ENCODE measurements at places on chromosomes 4 and X.
A peak's percentile ranks its signal among the peaks of the same experiment; 100 is the strongest.

GRCh38 chr4:78481180-78481579 lies 70.4 kb upstream of the ANXA3 start:
- no peak for DNase-seq

DNA sequence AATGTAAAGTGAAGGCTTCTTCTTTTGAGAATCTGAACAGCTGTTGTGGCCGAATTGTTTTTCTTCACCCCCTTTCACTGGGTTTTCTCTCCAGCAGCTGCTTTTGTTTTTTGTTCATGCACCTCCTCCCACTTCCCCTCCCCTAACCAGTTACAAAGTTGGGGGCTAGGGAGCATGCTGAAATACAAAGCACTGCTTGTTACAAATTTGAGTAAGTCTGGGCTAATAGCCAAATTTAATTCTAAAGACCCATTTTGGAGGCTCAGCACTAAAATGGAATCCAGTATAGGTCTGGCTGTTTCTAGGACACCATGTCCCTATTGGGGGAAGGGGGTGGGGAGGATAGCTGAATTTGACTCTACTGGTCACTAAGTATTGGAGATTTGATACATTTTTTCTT lies 89.2 kb upstream of the GPM6B start:
- no peak for DNase-seq

DNA sequence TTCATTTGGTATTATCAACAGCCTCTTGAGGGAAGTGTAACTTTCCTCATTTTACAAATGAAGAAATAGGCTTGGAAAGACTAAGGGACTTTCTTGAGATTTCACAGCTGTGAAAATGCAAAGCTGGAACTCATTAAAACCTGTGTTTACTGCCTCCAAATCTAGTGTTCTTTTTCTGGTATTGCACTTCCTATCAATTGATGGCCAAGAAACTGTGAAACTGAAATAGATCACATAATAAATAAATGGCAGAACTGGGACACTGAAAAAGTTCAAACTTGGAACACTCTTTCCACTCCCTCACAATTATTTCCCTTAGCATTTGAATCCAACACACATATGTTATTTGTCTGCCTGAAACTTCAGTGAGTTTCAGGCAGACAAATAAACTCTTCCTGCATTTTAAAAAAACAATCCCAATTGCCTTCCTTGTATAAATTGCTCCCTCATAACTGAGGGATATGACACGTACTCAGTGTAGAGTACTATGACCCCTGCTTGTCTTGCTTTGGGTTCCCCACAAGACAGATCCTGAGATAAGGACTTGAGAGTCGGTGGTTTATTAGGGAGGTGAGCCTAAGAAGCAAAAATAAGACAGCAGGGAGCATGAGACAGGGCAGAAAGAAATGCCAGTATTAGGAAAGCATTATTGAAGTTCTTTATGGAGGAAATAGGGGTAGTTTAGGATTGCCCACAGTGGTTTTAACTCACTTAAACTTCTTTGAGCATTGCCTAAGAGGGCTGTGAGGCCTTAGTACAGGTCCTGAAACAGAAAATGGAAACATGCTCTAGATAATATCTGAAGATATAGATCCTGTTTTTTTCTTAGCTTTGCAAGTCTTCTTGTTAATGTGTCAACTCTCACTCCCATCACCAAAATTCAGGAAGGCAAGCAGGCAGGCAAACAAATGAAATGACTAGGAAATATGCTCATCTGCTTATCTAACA lies 33.9 kb downstream of the RTL3 start:
- no peak for DNase-seq

- DNase-seq: no peak
These were observed 192.2 kb downstream of the CPEB2 start for GRCh38 chr4:15194520-15194919.

DNA sequence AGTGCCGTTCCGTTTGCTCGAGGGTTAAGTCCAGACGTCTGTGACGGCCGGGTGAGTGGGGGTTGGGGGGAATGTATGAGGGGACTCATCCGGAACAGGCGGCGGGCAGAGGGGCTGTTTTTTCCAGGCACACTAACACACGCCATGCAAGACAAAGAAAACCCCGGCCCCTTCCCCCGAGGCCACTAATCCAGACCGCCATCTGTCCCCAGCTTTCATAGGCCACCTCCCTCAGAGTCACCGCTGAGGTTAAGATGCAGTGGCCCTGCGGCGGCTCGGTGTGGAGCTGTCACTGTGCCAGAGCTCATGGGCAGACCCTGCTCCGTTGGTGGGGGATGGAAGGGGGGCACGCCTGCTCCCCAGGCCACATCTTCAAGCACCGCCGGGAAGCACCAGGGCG lies 34.1 kb downstream of the SORCS2 start:
- no peak for DNase-seq

DNA sequence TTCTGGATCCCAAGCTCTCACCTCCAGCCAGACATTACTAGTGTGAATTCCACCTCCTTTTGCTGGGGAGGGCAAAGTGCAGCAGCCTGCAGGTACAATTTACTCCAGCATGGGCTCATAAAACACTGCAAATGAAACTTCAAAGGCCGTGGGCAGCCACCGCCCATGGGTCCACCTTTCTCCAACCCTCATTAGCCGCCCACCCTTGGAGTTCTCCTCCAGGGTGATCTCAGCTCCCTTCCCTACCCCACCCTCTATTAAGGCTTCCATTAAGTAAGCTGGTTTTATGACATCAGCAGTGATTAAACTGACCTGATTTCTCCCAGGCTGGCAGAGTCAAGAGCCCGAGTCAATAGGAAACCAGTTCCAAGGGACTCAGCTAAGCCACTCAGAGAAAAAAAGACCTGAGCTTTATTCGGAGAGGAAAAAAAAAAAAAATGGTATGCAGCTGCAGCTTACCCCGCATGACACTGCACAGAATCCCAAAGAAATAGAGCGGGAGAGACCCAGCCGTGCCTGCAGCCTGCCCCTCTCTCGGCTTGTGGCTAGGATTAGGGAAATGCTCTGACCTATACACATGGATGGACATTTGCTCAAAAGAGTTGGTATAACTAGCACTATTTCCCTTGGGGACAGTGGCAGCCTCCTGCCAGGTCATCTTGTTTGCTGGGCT lies 319.6 kb downstream of the PTTG2 start:
- peak; percentile 87 for DNase-seq

- DNase-seq: no peak
These were observed 940 bp upstream of the DCTD start for GRCh38 chr4:182918044-182918607.

- DNase-seq: no peak
These were observed 25.8 kb downstream of the FGFRL1 start for GRCh38 chr4:1036976-1037810.

DNA sequence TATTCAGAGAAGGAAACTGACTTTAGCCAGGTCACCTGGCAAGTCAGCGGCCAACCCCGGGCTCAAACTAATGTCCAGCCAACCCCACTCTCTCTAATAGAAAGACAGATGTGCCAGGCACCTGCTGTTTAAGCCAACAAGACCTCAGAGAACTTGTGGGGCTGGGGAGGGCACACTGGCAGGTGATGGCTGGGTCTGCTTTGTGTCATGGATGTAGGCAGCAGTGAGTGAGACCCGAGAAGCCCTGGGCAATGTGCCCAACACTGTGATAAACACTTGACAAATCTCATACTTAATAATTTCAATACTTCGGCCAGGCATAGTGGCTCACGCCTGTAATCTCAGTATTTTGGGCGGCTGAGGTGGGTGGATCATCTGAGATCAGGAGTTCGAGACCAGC lies 9.0 kb upstream of the CD99L2 start:
- no peak for DNase-seq

DNA sequence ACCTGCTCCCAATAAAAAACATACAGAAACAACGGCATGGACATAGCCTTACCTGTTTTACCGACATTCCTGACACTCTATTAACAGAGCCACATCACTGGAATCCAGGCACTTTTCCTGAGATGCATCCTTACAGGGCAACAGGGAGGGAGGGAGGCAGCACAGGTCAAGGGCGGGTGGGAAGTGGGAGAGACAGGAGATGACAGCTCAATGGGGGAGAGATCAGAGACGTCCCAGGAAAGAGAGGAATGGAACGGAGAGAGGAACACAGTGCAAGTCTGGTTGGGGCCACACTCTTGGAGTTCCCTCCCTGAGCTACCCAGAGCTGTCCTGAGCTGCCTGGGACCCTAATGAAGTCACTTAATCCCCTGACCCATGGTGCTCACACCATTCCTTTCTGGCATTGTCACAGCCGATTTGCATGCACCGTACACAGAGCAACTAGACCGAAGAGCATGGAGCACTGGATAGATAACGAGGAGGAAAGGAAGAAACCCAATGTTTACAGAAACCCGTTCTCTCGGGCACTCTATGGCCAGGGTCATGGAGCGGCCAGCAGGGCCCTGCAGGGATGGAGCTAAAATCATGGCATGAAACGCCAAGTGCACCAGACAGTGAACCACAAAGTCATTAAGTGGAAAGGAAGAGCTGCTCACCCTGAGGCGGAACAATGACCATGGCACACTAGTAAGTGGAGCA lies 93.1 kb downstream of the NSUN7 start:
- no peak for DNase-seq

DNA sequence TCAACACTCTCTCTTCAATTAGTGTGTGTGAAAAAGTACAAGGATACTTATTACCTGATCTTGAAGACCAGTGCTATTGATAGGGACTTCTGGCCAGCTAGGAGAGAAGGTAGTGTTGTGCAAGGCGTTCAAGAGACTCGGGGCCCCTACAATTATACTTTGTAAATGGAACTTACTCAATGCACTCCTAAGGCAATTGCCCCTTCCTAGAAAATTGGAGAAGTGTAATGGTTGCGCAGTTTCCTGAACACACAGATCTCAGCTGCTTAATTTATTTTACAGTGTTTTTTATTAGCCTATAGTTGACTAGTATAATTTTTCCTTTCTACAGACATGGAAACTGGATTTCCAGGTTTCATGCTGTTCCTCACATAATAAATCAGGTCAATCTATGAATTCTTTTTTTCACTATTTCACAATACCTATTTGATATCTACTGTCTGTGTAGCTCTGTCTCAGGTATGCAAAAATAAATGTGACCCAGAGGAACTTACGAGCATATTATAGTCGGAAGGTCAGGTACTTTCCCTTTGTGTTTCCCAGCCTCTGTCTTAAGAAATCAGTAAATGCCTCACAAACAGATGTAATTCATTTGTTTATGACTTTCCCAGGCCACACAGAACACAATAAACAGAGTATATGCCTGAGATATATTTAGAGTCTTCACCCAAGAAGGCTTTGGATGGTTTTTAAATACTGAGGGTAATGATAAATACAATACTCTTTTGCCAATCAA lies 89.1 kb upstream of the TET2 start:
- no peak for DNase-seq

DNA sequence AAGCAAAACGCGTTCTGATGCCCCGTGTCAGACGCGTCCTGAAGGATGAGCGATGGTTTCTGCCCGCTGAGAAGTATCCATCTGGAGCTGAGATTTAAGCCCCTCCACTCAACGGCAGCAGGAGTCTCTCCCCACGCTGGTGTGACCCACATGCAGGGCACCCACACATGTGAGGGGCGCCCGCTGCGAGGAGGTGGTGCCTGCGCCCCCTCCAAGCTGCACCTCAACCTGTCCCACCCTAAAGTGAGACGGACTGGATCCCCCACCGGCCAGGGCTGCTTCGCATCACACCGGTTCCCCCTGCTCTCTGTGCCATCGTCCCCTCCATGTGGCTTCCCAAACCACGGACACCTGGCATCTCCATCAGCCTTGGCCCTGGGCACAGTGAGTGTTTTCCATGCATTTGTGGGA lies 4.5 kb upstream of the PDE6B start:
- no peak for DNase-seq

- DNase-seq: no peak
These were observed 246.9 kb upstream of the GPC4 start for GRCh38 chrX:133661962-133662839.

DNA sequence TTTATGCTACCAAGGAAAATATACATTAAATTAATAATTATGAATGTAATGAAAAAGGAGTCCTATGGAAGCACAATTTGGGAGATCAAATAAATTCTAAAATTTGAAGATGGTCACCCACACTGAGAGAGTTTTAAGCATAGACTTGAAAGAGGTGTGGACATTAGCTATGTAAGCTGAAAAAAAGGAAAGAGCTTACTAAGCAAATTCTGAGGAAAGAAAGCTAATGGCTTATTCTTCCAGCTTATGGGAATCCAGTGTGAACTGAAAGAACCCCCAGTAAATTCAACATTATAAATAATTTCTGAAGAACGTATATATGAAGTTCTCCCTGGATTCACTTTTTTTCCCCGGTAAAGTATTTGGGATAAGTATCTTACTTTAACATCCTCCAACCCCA lies 78.2 kb upstream of the GUCY1A1 start:
- DNase-seq: no peak

DNA sequence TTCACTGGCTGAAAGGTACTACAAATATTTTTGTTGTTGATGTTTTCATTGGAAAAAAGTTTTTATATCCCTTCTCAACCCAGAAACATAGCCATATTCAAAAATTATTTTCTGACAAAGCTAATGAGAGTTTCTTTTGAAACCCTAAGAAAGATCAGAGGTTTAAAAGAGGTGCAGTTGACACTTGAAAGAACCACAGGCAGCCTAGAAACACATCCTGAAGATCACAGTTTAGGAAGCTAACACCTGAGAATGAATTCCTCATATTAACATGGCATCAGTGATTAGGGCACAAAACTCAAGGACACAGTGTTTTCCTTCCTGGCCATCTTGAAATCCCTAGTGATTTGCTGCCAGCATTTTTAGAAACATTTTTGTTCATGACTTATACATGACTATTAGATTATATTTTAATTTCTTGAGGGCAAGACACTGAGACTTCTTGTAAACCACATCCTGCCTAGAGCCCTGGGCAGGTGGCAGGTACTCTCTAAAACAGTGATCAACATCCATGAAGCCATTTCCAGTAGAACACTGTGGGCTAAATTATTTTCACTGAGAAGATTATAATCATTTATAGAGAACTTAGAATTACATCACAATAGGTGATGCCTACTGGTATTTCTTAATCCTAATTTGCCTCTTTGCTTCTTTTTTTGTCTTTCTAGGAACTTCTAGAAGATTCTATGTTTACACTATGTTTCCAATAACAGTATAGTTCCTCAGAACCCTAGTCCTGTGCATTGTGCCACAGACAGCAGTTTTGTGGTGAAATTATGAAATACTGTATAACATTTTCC lies 80.0 kb downstream of the ARSJ start:
- DNase-seq: peak; percentile 9

DNA sequence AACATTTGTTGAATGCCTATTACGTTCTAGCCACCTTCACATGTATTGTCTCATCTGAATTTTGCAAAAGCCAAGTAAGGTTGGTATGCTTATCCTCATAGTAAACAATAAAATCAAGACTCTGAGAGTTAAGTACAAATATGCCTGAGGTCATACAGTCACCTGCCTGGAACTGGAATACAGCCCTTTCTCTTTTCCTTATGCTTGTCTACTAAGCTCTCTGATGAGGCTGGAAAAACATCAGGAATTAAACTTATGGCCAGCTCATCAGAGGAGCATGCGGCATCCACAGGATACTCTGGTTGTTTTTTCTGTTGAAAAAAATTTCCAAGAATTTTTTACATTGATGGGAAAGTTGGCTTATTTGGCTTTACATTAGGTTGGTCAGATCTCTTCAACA lies 35.5 kb downstream of the NCAPG start:
- DNase-seq: no peak

Data from transverse colon (tissue), 4 donors.